ENCODE measurements at places on chromosomes 5 and 9.

GRCh38 chr9:17859228-17859627 lies 280.4 kb downstream of the SH3GL2 start:
- no peak for DNase-seq

GRCh38 chr5:40268088-40268487 lies 411.6 kb upstream of the PTGER4 start:
- no peak for DNase-seq

GRCh38 chr5:172479034-172479783 lies 24.9 kb upstream of the SH3PXD2B start:
- DNase-seq, result peak; percentile 61

- DNase-seq, result no peak
These were observed 7.8 kb upstream of the PURA start for GRCh38 chr5:140106101-140106500.

DNA sequence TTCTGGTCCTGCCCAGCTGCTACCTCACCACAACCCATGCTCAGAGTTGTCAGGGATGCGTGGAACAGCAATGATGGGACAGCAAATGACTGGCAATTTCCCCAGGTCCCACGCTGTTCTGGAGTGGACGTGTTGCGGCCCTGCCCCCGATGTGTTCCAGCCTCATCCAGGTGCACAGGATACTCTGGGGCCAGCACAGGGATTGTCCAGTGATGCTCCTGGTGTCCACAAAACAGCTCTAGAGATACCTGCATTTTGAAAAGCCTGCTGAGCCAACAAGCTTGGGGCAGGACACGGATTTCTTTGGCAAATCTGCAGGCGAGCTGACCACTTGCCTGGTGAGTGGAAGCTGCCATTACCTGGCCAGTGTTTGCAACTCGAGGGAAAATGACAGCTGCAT lies 88.7 kb downstream of the ANKRD33B start:
- no peak for DNase-seq

GRCh38 chr9:5483306-5483705 lies 27.0 kb upstream of the PDCD1LG2 start:
- no peak for DNase-seq

DNA sequence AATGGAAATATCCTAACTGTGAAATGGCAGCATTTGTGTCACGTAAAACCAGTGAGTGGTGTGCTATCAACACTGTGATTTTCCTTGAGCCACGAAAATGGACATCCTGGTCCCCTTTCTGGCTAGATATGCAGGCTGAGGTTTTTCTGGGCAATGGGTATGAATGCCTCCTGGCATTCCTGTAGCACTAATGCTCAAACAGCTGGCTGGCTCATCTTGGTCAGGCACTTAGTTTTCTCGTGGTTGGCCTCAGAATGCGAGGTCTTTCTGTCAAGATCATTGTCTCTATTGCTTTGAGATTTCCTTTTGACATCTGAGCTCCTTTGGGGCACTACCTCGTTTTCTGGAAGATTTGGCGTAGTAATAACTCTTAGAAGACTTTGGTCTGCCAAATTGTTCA lies 15.6 kb downstream of the SLC1A3 start:
- no peak for DNase-seq

- DNase-seq, result no peak
These were observed 12.6 kb upstream of the DPYSL3 start for GRCh38 chr5:147522435-147522834.

DNA sequence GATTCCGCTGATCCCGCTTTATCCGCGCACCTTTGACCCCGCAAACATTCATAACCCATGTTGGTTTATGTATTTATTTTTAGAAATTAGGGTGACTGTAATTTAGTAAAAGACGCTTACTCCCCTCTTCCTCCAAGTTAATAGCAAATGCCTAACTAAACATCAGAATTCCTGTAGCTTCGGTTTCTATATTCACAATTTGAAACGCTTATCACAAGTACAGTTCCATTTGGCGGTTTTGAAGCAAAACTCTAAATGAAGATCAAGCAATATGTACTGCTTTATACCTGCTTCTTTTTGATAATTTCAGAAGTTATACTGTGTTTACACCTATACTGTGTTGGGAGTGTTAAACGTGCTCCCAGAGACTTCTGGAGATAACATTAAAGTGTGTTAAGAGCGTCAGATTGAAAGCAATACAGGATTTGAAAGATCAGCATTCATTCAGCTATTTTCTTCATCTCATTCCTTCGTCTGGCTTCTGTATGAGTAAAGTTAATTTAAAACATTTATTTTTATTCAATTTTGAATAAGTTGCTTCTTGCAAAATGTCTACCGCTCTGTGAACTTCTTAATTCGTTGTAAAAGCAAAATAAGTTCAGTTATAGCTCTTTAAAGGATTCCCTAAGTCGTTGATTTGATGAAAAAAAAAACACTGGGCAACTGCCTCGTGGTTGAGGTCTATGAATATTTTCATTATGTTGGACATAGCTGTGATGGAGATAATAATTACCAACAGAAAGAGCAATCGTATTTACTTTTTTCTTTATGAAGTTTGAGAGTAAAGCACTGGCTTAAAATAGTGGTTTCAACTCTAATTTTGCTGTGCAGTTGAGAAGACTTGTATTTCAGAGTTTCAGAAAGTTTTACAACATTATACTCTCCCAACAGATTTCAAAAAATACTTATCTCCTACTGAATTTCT lies 2.5 kb downstream of the PRDM6 start:
- no peak for DNase-seq

DNA sequence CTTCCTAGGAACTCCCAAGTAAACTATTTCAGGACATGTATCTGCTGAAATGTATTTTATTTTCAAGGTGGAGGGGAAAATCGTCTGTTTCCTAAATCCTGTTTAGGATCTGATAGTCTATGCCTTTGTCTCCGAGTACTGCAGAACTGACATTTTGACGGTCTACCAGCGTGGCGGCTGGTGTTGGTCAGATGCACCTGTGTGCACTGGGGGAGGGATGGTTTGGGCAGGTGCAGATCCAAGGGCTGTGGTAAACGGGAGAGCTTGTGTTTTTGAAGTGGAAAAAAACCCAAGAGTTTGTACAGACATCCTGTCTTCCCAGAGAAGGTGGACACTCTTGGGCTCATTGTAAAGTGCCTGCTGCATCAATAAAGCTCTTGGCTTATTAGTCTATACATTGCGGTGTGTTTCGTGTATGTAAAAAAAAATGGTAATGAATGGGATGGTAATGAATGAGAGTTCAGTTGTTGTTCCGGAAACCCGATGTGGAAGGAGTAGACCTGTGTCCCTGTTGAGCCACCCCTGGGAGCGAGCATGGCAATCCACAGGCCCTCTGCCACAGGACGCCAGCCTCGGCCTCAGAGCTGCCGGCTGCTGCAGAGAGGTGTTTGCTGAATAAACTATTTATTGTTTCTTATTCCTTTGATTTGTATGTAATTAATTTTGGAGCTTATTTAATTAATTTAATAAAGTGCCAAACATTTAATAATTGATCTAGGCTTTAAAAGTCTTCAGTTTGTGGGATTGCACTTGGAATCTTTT lies 15.3 kb downstream of the ARPC5L start:
- no peak for DNase-seq

- DNase-seq, result no peak
These were observed 11.3 kb downstream of the NINJ1 start for GRCh38 chr9:93122721-93123221.

DNA sequence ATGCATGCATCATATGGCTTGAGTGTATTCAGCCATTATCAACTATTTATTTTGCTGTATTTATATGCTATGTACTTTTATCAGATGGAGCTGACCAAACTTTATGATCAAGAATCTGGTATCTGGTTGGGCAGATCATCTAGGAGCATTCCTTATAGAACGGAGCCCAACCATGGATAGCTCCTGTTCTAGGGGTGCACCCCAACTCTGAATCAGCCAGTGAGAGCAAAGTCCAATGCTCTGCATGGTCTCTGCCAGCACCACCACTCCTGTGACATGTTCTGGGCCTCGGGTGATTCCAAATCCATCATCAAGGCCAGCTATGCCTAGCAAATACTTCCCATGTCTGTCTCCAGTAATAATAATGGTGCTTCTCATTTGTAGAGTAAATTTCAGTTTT lies 517.5 kb downstream of the AGTPBP1 start:
- DNase-seq, result no peak

GRCh38 chr9:94016744-94017143 lies 61.6 kb upstream of the BARX1 start:
- no peak for DNase-seq

- no peak for DNase-seq
These were observed 21.9 kb upstream of the FBXW2 start for GRCh38 chr9:120815075-120815474.

GRCh38 chr5:181223729-181224389 lies 778 bp downstream of the TRIM41 start:
- no peak for DNase-seq

DNA sequence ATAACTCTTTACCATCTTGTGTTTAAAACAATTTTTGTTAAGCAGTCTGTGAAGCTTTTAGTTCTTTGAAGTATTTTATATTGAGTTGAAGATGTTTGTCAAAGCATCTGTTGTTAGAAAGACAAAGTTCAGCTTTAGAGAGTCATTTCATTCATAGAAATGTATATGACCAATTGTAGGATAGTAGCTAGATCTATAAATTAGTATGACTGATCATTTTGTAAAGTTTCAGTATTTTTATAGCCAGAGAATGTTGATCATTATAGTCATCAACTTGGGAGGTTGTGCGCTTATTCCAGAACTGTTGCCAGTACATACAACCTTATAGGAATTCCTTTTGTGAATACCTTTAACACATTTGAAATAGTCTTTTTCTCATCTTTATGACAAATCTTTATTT lies 5.2 kb downstream of the NIPBL start:
- DNase-seq, result no peak

- DNase-seq, result no peak
These were observed 73.7 kb downstream of the SLC1A3 start for GRCh38 chr5:36680066-36680465.

- DNase-seq, result no peak
These were observed 113.2 kb downstream of the JAKMIP2 start for GRCh38 chr5:147669169-147669869.

- no peak for DNase-seq
These were observed 660.3 kb downstream of the TLR4 start for GRCh38 chr9:118364266-118365106.

DNA sequence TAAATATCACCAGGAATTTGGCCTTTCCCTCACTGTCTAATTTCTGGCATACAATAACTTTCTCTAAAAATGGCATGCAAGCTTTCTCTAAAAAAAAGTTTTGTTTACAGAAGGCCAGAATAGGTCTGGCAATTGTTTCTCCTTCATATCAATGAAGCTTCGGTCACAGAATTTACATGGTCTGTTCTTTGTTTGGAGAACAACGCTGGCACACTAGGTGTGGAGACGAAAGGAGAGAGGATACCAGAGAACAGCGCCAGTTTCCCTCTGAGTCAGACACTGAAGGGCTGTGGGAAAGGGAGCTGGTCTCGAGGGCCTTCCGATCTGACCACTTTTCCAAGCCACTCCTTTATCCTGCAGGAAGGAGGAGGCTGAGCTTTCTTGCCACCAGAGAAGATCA lies 60.1 kb upstream of the ITGA1 start:
- DNase-seq, result peak; percentile 33

GRCh38 chr5:40603378-40603777 lies 76.3 kb upstream of the PTGER4 start:
- no peak for DNase-seq

GRCh38 chr5:100551183-100551582 lies 16.0 kb downstream of the FAM174A start:
- DNase-seq, result no peak

DNA sequence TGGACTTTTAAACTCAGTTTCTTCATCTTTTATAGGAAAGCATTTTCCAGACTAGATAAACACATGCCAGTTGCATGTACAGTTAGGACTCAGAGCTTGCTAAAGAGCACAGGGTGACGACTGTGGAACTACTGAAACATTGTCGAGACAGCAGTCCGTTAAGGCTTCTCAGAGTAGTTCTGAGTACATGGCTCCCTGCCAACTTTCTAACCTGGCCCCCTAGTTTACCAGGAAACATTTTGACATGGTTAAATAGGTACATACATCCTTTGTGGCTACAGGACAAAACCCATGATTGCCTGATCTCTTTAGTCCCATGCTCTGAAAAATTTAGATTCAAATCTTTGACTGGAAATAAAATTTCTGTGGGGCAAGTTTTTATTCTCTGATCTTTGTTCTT lies 129.7 kb downstream of the SLF1 start:
- no peak for DNase-seq

- DNase-seq, result no peak
These were observed 33.3 kb downstream of the PPP1R2B start for GRCh38 chr5:156883316-156883875.

- DNase-seq, result no peak
These were observed 226.0 kb upstream of the PTGER4 start for GRCh38 chr5:40453689-40454088.

DNA sequence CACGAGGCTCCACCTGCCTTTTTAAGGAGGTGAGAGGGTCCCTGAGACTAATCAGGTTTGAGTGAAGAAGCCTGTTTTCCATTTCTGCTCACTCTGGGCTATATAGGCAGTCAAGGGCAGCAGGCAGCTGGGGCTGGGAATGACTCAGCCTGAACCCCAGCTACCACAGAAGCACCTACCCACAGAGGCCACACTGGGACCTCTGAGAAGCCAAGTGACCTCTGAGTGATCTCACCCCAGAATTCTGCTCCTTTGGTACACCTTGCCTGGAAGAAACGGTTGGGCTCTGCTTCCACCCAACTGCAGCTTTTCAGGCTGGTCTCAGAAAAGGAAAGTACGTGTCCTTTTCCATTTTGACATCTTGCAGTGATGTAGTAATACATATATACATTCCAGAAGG lies 6.8 kb downstream of the FAM219A start:
- no peak for DNase-seq

- no peak for DNase-seq
These were observed 1937.9 kb upstream of the WWC1 start for GRCh38 chr5:166353580-166353979.

DNA sequence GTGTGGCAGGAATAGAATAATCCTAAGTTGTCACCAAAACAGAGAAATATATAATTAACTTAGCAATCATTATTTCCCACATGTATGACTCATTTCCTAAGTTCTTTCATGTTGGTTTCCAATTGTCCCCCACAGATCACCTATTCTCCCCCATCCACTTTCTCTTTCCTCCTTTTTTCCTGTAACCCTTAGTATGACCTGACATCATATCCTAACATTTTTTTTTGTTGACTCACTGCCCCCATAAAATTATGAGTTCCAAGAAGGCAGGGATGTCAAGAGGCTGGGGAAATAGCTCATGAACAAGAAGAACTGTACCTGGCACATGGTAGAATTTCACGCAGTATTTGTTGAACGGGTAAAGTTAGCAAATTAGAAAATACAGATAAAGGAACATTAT lies 186.7 kb downstream of the DCP2 start:
- DNase-seq, result no peak

DNA sequence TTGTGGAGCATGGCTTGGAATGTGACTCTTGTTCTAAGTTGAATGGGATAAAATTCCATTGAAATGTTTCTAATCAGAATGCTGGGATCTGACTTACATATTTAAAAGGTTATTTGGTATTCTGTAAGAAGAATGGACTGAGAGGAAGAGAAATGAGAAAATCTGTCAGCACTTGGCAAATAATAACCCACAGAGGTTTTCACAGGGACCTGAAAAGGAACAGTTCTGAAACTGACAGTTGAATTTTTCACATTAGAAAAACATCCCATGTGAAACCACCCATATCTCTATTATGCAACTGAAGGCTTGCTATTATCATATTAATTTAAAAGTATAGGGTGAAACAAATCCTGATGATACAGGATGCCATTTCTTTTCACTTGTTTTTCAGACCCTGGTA lies 302.7 kb downstream of the EPB41L4A start:
- DNase-seq, result no peak

- peak; percentile 92 for DNase-seq
These were observed 8.8 kb downstream of the PRXL2C start for GRCh38 chr9:96646081-96646991.
